Naive thymus-derived CD8-positive, alpha-beta T cell (primary cell): ENCODE measurements at places on chromosomes 7 and 10. TPM values are rescaled to one million over a fixed set of nuclear protein-coding genes. Genes with fewer than 3 reads are reported as not detected.

GRCh38 chr10:71143170-71143569, 69.2 kb upstream of the UNC5B start:
- no peak for DNase-seq

GRCh38 chr7:88910516-88910915, 115.0 kb upstream of the TEX47 start:
- DNase-seq = no peak

- no peak for DNase-seq
These were observed 95.7 kb downstream of the COL13A1 start for GRCh38 chr10:69897432-69897831.

DNA sequence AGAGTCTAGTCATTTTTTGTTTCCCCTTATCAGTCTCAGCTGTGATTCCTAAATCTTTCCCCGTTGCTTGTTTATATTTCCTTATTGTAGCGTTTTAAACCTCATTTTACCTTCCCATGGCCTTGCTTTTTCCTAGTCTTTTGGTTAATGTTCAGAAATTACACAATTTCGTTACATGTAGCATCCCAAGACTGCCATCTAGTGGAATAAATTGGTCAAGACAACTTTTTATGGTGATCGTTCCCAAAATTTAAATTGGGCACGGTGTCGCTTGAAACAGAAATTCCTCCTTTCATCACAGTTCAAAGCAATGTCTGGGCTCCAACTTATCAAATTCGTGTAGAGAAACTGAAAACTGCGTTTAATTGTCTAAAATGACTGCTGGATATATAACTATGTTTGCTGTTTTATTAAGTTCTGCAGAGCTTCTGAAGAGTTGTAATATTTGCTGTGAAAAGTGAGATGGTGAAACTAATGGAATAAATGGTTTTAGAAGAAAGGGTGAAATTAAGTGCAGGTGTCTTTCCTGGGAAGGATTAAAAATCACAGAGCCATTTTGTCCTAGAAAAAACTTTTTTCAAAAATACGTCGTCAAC, 370.2 kb downstream of the PHF14 start:
- no peak for DNase-seq

- DNase-seq = no peak
These were observed 41.7 kb upstream of the RBM33 start for GRCh38 chr7:155602750-155603149.

DNA sequence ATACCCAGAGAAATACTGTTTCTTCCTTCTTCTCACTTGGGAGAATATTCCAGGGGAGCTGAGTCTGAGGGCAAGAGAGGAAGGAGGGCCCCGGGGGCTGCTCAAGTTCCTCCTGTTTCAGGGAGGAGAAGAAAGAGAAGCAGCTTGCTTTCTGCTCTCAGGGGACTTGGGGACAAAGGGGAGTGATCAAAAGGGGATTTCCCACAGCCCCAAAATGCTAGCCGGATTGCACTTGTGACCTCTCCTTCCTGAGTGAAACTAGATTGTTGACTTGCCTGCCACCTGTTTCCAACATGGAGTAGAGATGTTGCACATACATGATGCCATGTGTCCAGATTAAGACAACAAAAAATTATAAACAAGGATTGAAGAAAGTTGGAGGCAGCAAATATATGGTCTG, 28.7 kb upstream of the PDCD4 start:
- DNase-seq = peak; percentile 41

- no peak for DNase-seq
These were observed 55.7 kb upstream of the IL6 start for GRCh38 chr7:22671177-22671879.

GRCh38 chr10:104449391-104449790, 95.8 kb downstream of the CFAP58 start:
- DNase-seq = no peak

- DNase-seq = no peak
These were observed 31.5 kb downstream of the TMEM248 start for GRCh38 chr7:66952343-66953043.

DNA sequence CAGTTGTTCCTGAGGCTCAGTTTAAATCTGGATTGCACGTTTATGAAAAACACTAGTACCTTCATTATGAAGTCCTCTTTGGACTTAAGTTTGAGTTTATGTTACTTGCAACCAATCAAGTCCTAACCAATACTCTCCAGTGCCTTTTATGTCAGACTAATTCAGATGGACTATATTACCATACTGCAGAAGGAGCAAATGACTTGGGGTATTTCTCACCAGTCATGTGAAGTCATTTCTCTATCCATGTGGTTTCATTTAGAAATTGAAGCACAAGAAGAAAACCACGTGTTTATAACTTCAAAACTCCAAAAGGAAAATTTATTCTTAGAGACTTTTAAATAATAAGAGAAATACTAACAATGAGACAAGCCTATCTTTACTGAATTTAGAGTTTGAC, 201.6 kb downstream of the MBL2 start:
- DNase-seq = no peak

DNA sequence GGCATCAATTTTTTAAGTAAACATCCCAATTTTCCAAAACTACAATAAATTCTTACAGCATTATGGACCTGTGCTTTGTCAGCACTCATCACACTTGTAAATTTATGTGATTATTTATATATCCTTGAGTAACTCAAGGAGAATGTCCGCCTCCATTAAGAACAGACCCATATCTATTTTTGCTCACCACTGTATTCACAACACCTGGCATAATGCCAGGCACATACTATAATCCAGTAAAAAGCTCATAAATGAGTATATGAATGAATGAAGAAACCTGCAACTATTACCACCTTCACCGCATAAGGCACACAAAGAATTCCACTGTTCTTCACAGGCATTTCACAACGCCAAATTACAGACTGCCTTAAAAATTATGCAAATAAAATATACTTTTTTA, 46.9 kb downstream of the MINDY3 start:
- no peak for DNase-seq

- DNase-seq = no peak
These were observed 600.6 kb downstream of the PHTF2 start for GRCh38 chr7:78399033-78399769.

GRCh38 chr10:44689368-44689767, 221.8 kb upstream of the TMEM72 start:
- DNase-seq = no peak

DNA sequence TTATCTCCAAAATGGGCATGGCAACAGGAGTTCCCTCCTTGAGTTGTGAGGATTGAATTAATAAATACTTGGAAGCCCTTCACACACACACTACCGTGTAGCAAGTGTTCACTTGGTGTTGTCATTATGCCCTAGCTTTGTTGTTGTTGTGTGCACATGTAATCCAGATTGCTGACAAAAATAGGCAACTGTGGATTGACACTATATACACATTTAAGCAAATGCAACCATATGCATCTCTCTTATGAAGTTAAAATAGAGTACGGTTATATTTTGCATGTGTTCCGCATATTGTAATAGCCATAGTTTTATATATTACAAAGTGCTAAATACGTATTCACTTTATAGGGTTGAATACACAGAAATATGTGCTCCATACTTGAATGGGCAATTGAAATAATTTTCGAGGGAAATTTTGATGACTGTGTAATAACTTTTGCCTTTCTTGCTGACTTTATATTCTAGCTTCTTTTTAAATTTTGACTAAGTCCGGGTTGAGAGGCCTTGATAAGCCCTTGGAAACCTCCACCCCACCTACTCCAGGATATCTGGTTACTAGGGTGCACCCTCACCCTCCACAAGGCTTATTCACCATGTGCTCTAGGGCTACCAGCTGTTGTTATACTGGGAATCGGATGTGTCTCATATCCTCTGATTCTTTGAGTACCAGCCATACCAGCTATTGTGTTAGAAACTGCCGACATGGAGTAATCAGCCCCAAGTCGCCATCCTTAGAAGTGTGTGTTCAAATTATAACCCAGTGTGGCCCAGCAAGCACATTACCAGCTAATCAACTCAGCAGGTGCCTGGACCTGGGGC, 265.0 kb downstream of the CAMK1D start:
- DNase-seq = no peak

- no peak for DNase-seq
These were observed 35.5 kb downstream of the POM121L12 start for GRCh38 chr7:53070883-53071282.

DNA sequence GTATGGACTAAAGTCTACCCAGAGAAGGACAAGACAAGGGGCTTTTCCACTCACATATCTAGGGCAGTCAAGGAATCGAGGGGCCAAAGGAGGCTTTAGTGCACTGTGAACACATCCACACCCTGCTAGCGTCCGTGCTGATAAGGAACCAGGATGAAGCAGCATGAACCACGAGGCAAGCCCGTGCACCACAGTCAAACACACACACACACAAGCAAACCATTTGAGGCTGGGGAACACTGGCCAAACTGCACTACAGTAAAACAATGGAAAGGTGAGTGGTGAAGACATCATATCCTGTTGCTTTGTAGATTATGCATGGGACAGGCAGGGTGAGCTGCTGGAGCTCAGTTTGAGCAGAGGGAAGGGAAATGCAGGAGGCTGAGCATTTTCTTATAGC, 177.4 kb upstream of the CDCA7L start:
- DNase-seq = no peak

DNA sequence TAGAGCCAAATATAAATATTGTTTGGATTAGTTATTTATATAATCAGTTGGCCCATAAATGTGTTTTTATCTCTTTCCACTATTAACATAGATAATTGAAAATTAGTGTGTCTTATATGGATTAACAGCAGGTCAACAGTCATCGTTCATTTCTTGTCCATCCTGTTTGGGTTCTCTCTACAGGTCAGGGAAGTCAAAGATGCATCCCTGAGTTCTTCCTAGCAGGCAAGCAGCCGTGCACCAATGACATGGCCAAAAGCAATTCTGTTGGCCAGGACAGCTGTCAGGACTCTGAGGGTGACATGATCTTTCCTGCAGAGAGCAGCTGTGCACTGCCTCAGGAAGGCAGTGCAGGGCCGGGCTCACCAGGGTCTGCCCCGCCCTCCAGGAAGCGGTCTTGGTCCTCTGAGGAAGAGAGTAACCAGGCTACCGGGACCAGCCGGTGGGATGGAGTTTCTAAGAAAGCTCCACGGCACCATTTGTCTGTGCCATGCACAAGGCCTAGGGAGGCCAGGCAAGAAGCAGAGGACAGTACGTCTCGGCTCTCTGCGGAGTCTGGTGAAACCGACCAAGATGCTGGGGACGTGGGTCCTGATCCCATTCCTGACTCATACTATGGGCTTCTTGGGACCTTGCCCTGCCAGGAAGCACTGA, 15.9 kb downstream of the FBH1 start:
- no peak for DNase-seq

DNA sequence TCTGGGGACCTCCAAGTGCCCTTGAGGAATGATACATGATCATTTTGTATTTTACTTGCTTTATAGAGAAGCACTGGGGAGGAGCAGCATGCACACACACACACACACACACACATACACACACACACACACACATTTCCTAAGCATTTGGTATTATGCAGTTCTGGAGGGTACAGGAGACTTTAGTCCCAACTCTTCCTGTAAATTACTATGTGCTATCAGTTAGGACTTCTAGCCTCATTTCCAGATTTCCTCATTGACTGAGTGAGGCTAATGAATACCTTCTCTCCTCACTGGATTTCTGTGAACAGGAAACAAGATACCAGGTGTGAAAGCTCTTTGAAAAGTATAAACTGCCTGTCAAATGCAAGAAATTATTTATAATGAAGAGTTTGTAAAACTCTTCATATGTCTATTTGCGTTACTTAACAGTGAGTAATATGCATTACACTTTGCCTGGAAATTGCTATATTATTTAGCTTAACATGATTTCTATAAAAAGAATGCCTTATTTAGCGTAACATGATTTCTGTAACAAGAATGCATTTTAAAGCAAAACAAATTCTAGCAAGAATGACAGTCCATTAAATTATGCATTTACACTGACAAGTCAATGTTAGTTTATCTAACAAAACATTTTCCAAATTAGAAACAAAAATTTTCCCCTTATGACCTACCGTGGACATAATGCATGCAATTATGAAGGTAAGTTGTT, 34.2 kb downstream of the ACTA2 start:
- no peak for DNase-seq

- DNase-seq = no peak
These were observed 105.0 kb downstream of the KMT2C start for GRCh38 chr7:152330827-152331226.

- no peak for DNase-seq
These were observed 53.8 kb downstream of the GRID1 start for GRCh38 chr10:86312701-86313270.

DNA sequence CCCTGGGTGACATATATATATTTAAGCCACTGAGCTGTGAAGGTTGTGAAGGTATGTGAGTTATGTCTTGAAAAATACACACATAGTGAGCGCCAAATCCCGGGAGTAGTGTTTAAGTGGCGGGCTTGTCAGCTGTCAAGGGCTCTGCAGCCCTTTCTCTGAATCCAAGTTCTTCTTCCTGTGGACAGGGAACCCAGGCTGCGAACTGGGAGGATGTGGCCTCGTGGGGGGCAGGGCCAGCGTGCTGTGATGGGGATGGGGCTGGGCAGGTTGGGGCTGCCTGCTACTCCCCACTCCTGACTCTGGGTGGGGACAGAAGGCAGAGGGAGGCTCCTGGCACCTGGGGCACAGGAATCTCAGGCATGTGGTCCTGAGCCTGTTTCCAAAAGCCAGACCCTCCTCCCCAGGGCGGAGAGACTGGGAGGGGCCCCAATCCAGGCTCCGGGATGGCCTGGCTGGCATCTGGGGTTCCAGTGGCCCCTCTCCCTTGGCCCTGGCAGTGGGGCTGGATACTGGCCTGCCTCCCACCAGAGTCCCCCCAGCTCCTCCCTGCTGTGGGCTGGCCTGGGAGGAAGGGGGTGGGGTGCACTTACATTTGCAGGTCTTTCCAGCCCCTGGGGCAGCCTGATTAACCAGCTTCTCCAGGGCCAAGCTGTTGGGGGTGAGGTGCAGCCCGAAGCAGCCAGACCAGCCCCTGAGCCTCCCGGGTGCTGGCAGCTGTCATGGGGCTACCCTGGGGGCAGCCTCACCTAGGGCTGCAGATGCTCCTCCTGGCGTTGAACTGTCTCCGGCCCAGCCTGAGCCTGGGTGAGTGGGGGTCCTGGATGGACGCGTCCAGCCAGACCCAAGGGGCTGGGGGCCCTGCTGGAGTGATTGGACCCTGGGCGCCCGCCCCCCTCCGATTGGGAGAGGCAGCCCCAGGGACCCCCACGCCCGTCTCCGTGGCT, at the start of gene UPK3B:
TSS of gene UPK3B (plus strand) at position 622 of the 947 bp plus-strand sequence. CDS start at position 723, 101 bp downstream.
- DNase-seq = no peak

GRCh38 chr7:133290676-133291333, 37.9 kb downstream of the EXOC4 start:
- DNase-seq = no peak

Gene CHN2
- 0.90 TPM for polyA plus RNA-seq

Gene EN2
- not detected for polyA plus RNA-seq

Gene BMPR1A
- 1.1 TPM for polyA plus RNA-seq

Gene TAS2R5
- polyA plus RNA-seq = not detected

Gene NPFFR1
- polyA plus RNA-seq = not detected

Gene STMP1
- 46.5 TPM for polyA plus RNA-seq

Gene EVX1
- polyA plus RNA-seq = not detected

Gene NPC1L1
- polyA plus RNA-seq = not detected

Gene RTKN2
- 0.28 TPM for polyA plus RNA-seq

Gene CTNNA3
- not detected for polyA plus RNA-seq

Gene GHRHR
- polyA plus RNA-seq = not detected

Gene PCGF6
- polyA plus RNA-seq = 7.2 TPM

Gene ATP6V0E2
- 253 TPM for polyA plus RNA-seq

Gene CPVL
- not detected for polyA plus RNA-seq
